Activated T-cell treated with anti-CD3 and anti-CD28 coated beads for 24 hours (primary cell): ENCODE measurements at places on chromosomes 11 and 22.

DNA sequence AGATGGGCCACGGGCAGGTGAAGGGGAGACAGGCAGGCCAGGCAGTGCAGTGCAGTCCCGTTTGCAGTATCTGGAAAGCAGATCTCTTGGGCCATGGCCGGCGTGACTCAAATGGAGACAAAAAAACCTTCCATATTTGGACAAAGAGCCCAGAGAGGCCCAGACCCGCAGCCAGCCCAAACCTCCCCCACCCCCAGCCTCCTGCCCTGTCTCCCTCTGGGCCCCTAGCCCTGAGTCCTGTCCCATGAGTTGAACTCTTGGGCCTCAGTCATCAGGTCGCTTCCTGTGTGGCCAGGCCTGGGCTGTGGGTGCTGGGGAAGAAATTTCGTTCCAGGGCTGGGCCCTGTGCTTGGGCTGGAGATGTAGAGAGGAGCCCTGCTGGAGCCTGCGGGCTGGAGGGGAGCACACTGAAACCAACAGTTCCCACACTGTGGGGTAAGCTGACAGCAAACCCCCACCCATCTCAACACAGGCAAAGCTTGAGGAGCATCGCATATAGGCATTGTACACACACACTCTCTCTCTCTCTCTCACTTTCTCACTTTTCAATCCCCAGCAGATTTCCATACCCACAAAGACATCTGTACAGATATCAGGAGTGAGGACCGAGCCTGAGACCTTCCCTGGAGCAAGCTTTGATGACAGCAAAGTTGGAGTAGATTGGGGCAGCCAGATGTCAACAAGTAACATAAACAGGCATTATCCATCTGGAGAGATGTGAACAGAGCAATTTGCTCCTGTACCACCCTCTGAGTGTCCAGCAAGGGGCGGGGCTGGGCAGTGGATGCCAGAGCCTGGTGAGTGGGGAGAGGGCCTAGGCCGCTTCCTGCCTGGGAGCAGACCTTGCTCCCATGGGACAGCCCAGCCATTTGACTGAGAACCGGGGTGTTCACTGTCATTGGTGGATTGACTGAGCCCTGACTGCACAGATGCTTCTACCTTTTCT lies 17.2 kb downstream of the ARHGEF17 start:
- DNase-seq: no peak

- DNase-seq: no peak
Measured at GRCh38 chr11:2190657-2191471, 19.2 kb upstream of the TH start.

DNA sequence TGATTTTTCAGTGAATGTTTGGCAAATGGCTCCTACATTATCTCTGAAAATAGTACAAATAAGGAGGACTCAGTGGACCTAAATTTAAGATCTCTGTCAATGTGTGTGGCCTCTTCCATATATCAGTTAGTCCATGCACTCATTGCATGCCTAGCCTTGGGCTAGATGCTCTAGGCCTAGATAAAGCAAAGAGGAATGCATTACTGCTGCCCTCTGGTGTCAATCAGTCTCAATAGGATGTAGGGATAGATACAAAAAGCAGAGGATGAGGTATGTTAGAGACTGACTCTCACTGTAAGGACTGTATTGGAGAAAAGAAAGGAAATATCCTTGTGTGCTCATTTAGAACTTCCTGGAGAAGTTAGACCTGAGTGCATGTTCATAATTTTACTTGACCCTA lies 42.0 kb downstream of the MS4A2 start:
- DNase-seq: no peak

- no peak for DNase-seq
Measured at GRCh38 chr22:44719586-44720368, 17.8 kb downstream of the PRR5 start.

DNA sequence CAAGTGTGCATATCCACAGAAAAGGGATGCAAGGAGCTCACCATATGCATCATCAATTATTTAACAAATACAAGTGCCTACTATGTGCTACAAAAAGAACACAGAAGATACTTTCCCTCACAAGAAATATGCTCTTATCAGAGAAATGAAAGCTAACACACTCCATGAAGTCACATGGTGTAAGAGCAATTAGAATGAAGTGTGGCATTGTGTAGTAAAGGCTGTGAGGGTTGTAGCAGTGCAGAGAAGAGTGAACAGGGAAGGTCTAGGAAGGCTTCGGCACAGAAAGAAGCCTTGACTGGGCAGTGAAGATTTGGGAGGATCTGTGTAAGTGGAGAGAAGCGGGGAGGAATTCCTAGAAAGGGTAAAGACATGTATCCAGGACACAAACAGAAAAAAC lies 22.5 kb downstream of the PPP2R1B start:
- no peak for DNase-seq

GRCh38 chr11:8356721-8357504 lies 93.2 kb upstream of the LMO1 start:
- no peak for DNase-seq

- DNase-seq: no peak
Measured at GRCh38 chr11:13102865-13103539, 93.9 kb downstream of the RASSF10 start.
